Stimulated activated CD4-positive, alpha-beta T cell treated with anti-CD3 and anti-CD28 coated beads, Interleukin-2, amount 100 ng/mL, for 48 hours (primary cell): ENCODE measurements at places on chromosomes 16 and 17.

GRCh38 chr16:25570131-25570530, 121.6 kb upstream of the HS3ST4 start:
- DNase-seq, result no peak

GRCh38 chr16:67861877-67862276, 11.0 kb upstream of the EDC4 start:
- DNase-seq, result no peak

- DNase-seq, result no peak
Observed at GRCh38 chr17:30413109-30413508, 34.4 kb downstream of the CPD start.

DNA sequence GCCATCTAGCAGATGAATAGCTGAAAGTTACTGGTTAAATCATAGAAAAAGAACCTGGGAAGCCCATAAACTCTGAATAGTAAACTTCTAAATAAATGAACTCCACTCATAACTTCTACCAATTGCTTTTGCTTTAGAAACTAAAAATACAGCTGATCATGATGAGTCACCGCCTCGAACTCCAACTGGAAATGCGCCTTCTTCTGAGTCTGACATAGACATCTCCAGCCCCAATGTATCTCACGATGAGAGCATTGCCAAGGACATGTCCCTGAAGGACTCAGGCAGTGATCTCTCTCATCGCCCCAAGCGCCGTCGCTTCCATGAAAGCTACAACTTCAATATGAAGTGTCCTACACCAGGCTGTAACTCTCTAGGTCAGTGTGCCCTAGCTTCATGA, 9.7 kb downstream of the KAT7 start:
- no peak for DNase-seq

DNA sequence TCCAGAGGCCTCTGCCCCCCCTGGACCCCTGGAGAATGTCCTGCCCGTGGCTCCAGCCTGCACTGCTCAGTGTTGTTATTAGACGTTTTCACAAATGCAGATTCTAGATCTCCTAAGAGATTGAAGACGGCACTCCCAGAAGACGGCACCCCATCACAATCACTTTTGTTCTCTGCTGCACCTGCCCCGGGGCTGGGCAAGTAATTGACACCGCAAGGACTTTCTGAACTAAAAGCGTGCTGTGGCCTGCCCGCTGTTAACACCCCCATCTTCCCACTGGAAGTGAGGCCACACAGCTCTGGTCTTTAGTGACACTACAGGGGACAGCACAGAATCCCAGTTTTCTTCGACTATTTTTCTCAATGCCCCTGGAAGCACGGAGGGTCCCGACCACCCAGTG, 256.9 kb downstream of the ENGASE start:
- no peak for DNase-seq

- DNase-seq, result no peak
Observed at GRCh38 chr16:69106491-69107315, 1.2 kb downstream of the HAS3 start.

- DNase-seq, result no peak
Observed at GRCh38 chr17:14372905-14373613, 72.2 kb downstream of the HS3ST3B1 start.

DNA sequence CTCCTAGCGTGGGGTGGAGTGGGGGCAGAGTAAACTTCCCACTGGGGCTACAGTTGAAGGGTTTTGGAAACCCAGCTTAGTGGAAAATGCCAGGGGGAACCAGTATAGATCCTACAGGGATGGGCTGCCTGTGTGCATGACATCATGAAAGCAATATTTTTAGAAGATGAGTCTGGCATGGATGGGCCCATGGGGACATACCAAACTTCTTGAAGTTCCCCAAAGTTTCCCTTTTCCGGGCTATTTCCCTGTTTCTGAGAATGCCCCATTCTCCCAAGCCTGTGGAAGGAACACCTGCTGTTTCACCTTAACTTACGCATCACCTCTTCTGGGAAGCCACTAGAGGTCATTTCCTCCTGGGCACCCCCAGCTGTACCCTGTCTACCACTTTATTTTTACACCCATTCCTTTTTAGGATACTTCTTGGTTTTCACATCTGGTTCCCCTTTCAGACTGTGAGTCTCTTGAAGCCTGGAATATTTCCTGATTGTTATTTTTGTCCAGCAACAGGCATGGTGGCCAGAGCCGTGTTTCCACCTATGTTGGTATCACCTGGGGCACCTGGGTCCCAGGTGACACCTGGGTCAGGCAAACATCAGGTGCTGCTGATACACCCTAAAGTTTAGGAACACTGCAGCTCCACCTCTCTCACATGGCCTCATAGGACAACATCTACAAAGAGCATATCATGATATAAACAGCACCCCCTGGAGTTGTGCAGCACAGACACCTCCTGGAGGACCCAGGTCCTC, 9.8 kb downstream of the SOCS3 start:
- DNase-seq, result no peak

- DNase-seq, result no peak
Observed at GRCh38 chr17:64063088-64063487, 42.7 kb upstream of the ICAM2 start.

GRCh38 chr16:24523569-24523968, 15.8 kb upstream of the RBBP6 start:
- DNase-seq, result no peak

- DNase-seq, result no peak
Observed at GRCh38 chr17:31092475-31093064, 2.2 kb upstream of the NF1 start.

- DNase-seq, result no peak
Observed at GRCh38 chr17:51992864-51993416, 165.6 kb downstream of the CA10 start.

DNA sequence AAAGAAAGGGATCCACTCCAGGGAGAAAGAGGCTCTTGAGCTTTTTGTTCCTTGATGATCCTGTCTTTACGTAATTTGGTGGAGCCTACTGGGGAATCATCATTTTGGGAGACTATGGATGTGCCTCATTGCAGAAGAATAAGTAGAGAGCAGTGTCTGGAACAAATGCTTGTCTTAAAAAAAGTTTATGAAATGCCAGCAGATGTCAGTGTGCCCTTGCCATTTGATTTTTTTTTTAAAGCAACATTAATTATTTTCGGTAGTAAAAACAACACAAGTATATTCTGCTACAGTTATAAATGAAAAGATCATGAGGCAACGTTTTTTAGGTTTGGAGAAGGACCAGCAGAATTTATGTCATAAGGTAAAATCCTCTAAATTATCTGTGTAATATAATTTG, 934.8 kb upstream of the EEF2KMT start:
- no peak for DNase-seq

DNA sequence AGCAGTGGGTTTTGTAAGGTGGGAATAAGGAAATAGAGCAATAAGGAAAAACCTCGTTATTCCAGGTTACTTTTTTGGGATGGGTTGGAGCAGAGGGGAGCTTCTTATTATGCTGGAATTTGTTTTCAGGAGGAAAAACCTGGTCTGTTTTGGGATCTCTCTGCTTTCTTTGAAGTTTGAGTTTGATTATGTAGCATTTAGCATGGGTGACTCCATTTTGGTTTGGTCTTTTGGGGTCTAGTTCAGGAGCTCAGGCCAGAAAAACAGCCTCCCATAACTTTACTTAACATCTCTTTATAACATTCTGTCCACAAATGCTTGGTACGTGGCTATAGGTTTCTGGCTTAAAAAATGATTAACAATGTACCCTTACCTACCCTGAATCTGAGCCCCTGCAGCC, 8.5 kb upstream of the ZG16 start:
- DNase-seq, result no peak

DNA sequence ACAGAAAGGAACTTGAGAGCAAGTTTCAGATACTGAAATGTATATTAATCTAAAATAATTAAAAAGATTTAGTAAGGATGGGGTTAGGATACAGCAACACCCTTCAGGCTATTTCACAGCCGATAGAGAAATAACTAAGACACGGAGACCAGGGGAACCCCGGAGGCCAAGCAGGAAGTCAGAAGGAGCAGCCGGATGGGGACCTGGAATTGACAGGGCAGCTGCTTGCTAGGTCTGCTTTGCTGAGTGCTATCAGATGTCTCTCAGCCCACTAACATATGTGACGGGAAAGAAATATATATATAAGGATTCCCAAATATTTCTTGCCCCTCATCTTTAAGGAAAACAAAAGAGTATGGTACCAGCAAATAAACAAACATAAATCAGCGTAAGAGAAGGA, 154.1 kb upstream of the CDH5 start:
- DNase-seq, result no peak

- no peak for DNase-seq
Observed at GRCh38 chr16:12998361-12999085, 97.1 kb downstream of the SHISA9 start.
